ENCODE measurements at places on chromosomes 16 and 17. TPM values are rescaled to one million over a fixed set of nuclear protein-coding genes. Genes with fewer than 3 reads are reported as not detected.

- DNase-seq = no peak
Measured at GRCh38 chr16:30903002-30903401, 6.6 kb downstream of the CTF1 start.

The CTRB1 gene
- total RNA-seq = not detected

DNA sequence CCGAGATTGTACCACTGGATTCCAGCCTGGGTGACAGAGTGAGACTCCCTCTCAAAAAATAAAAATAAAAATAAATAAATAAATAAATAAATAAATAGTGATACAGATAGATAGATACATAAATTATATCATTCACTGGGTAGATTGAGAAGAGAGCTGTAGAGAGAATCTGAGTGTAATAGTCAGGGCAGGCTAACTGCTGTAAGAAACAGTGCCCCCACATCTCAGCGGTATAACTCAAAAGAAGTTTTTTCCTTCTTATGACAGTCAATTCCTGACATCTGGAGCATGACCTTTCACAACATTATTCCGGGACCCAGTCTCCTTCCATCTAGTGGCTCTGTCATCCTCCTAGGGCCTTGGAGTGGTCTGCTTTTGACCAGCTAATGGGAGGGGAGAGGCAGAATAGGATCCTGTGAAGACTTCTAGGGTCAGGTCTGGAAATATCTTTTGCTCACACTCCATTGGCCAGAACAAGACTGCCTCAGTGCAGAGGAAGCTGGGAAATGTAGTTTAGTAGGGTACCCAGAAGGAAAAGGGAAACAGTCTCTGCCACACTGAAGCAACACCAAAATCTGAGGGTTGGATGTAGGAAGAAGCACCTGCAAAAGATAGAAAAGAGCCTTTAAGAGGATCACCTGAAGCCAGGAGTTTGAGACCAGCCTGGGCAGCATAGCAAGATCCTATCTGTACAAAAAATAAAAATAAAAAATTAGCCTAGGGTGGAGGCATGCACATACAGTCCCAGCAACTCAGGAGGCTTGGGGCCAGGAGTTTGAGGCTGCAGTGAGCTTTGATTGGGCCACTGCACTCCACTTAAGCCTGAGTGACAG lies 3.0 kb upstream of the QPRT start:
- DNase-seq = no peak

DNA sequence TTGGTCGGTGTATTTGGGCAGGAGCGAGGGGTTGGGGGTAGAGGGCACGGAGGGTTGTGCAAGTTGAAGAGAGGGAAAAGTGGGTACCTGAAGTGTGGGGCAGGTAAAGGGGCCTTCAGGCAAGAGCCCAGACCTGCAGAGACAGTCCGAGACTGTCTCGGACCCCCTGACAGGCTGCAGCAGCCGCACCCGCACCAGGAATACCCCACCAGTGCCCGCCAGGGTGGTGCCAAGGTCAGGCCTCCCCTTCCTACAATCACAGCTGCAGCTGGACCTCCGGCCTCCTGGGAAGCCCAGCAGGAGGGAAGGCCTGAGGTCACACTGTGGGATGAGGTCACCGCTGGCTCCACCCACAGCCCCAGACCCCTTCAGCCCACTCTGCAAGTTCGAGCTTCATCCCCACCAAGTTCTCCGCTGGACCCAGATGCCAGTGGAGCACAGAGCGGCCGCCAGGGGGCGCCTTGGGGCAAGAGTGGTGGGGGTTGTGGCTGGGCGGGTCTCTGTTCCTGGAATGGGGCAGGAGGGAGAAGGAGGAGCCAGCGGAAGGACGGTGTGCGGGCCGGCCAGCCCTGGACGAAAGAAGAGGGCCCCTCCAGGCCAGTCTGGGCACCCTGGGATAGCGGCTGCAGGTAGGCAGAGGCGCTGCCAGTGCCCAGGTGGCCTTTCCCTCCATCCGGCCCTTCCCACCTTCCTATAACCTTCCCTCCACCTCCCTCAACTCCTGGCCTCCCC lies at the start of gene HSD3B7:
Gene HSD3B7, plus strand, starts transcription at position 539 of the 732 bp plus-strand sequence. CDS start 452 bp downstream, outside the sequence.
- DNase-seq = peak; percentile 96

The SNAI3 gene
- not detected for total RNA-seq

DNA sequence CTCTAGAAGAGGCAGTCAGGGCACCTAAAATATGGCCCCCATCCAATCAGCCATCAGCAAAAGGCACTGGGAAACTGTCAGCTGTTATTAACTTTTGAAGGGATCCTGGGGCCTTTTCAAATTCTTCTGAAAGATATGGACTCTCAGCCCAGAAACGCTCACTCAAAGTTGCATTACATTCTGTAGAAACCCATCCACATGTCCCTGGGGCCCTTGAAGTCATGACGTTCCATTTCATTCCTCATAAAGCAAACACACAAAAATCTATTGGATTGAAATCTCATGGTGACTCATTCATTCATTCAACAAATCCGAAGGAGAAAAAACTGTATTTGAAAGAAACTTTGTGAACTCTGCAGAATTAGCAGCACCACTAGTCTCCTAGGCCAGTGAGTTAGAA lies 215.3 kb downstream of the C16orf95 start:
- no peak for DNase-seq

The TOX3 gene
- total RNA-seq = 39.2 TPM

DNA sequence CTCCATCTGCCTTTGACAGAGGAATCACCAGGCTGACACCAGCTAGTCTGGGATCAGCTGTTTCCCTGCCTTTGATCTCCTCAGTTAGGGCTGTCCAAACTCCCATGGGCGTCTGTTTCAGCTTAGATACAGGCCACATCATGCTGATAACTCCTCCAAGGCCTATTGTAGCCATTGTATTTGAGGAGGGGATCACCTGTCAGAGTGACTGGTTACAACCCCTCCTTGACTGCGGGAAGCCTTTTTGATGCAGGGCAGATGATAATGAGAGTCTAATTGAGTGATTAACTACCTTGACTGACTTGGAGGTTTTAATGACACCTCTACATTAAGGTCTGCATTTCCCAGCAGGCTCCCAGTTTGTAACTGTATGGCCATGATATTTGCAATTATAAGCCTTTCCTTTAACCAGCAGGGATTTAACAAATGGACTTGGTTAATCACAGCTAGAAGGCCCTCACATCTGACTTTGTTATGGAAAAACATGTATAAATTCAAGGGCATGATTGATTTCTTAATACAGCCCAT lies 863.5 kb downstream of the KCNJ2 start:
- DNase-seq = peak; percentile 10

The CORO6 gene
- total RNA-seq = 3.1 TPM

The KAT2A gene
- total RNA-seq = 41.9 TPM

GRCh38 chr17:49403514-49404289 lies 11.0 kb downstream of the PHB1 start:
- DNase-seq = no peak

The CCDC200 gene
- total RNA-seq = not detected

GRCh38 chr16:30715750-30716445 lies 16.9 kb downstream of the SRCAP start:
- no peak for DNase-seq

DNA sequence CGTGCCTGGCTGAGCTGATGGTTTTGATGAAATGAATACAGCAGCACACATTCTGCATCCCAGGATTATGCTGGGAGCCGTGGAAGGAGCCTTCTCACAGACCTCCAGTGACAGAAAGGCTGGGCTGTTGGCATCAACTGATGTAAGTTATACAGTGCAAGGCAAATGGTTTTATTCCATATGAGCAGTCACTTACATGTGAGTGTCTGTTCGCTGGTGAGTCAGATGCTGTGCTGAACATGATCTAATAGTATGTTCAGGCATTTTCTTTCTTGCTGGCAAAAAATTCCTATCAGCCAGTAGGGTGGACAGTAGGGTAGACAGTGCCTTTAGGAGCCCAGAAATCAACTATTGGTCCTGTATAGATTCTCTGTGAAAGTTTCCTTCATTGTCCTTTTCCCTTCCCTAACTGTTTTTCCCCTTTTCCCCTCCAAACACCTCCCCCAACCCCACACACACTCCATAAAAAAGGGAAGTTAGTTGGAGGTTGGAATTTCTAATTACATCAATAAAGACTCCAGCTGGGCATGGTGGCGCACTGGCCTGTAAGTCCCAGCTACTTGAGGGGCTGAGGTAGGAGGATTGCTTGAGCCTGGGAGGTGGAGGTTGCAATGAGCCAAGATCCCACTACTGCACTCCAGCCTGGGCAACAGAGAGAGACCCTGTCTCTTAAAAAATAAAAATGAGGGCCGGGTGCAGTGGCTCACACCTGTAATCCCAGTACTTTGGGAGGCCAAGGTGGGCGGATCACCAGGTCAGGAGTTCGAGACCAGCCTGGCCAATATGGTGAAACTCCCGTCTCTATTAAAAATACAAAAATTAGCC lies 36.2 kb downstream of the LDHD start:
- DNase-seq = no peak

The PRAC2 gene
- not detected for total RNA-seq

The CCL17 gene
- not detected for total RNA-seq

GRCh38 chr17:36107660-36108059 lies 4.0 kb downstream of the CCL4 start:
- DNase-seq = no peak

The BCKDK gene
- 43.5 TPM for total RNA-seq

DNA sequence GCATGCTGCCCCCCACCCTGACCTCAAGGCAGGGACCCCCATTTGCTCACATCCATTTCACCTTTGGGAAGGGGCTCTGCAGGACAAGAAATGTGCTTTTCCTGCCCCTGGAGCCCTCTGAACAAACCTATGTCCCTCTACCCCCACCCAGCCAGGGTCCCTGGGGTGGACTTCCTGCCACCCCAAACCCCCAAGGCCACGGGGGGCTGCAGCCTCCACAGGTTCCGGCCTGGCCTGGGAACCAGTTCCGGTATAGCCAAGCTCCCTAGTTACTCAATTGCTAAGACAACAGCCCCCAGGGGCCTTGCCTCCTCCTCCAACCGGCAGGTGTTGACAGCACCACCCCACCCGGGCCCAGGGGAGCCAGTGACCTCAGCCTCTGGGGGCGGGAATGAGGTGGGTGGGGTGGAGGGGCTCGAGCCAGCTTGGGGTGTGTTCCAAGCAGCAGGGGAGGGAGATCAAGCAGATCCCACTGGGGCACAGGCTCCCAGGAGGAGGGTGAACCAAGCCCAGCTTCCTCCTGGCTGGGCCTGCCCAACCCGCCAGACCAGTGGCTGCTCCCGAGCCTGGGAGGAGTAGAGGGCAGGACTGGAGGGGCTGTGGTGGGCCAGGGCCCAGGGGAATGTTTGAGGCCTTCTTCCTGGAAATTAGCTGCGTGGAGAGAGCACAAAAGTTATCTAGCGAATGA lies 6.6 kb downstream of the PNMT start:
- no peak for DNase-seq

DNA sequence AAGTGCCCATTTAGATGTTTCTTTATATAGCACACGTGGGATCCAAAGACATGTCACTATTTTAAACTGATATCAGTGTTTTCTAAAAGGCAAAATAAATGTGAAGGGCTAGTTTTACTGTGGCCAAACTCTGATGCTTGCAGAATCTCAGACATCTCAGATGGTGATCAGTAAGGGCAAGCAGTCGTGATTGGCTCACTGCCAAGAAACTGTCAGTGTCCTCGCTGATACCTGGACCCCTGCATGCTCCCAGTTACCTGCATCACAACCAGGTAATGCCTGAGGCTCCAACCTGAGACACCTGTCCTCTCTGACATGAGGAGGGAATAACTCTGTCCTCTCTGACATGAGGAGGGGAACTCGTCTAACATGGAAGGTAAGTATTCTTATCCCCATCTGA lies 114.0 kb downstream of the SPECC1 start:
- no peak for DNase-seq
